DMS79 treated with DMSO at 0.1 percent for 48 hours (cell line): ENCODE measurements at places on chromosomes 2 and 18.

DNA sequence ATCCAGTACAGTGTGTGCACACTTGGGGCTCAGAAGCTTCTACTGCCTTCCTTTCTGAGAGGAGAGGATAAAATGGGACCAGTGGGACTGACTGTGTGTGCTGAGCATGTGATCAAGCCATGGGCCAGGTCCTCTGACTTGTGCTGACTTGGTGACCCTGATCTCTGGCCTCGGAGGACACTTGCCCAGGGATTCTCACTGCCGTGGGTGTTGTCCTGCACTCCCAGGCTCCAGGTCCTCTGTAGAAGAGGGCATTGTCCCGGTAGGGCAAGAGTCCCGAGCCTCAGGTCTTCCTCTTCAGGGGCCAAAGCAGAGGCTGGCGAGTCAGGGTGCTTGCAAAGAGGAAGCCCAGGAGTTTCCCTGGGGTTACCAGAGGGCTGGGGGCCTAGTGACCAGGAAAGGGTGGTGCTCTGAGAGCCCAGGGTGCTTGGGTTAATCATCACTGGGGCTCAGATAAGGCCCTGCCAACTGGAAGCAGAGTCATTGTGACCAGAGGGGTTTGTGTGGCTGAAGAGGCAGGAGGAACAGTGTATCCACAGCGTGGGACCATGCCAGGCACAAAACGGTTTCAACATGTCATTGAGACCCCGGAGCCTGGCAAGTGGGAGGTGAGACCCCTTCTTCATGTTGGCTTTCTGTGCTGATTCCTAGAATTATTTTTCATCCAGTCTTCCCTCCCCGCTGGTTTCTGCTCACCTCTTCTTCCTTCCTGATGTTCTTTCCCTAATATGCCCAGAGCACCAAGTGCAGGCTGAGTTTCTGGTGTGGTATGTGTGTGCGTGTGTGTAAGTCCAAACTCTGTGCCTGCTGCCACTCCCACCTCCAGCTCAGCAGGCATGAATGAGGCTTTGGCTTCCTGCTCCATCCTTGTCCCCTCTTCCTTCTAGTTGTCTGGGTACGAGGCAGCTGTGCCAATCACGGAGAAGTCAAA, at the start of gene GCKR:
TSS of gene GCKR (plus strand) at position 483 of the 931 bp plus-strand sequence. CDS start at position 549, 66 bp downstream.
- DNase-seq, result no peak

GRCh38 chr2:177363332-177363731, 29.2 kb upstream of the AGPS start:
- no peak for DNase-seq

- DNase-seq, result no peak
Measured at GRCh38 chr2:27281855-27282559, at the start of gene TRIM54. Gene TRIM54 (plus strand): TSS chr2:27282429. CDS start chr2:27282732, 303 bp downstream.

DNA sequence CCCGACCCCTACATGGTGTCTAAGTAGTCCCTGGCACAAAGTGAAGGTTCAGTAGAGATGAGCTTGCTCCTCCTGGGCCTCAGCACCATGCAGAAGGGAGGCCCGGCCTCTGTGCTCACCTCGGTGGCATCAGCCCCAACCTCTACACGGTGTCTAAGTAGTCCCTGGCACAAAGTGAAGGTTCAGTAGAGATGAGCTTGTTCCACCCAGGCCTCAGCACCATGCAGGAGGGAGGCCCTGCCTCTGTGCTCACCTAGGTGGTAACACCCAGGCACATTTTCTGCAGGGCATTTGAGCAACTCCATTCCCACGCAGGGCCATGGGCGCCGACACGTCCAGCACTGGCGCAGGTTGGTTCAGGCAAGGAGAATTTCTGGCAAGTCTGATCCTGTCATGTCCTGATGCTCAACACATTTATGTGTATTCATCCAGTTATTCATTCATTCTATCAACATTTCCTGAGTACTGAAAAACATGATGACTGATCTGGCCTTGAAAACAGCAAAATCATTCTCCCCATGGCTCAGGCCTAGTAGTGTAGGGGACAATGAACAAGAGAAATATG, 408.2 kb upstream of the MYT1L start:
- DNase-seq, result no peak

GRCh38 chr2:119323459-119323858, 43.2 kb downstream of the C2orf76 start:
- DNase-seq, result no peak

- no peak for DNase-seq
Measured at GRCh38 chr2:128589681-128590080, 271.0 kb upstream of the HS6ST1 start.

DNA sequence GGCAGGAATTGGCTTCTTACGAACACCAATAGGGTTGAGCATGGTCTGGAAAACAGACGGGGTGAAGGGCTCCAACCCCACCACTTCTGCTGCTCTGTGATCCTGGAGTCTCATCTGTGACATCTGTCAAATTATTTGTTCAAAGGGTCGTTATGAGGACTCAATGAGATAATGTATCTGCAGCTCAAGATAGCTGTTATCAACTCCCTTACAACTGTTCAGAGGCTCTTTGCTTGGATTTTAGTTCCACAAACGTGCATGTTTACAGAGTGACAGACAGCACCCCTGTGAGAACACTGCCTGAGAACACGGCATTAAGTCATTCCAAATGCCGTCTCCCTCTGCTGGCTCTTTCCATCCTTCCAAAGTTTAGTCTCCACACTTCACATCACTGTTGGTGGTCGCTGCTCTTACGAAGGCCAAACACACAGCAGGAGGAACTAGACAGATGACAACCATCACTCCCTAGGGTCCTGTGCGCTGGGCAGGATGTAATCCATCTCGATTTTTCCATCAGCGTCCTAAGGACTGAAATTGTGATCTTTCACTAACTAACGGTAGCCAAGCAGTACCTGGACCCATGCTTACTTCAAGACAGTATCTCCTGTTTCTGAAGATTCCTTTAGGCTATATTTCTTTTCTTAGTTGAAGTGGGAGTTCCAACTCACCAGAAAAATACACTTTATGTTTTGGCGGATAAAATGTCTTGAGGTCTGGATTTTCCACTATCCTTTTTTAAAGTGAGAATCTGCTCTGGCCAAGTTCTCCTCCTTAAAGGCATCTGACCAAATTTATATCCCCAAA, 220.3 kb downstream of the ANAPC1 start:
- no peak for DNase-seq

GRCh38 chr2:71830497-71831192, 317.0 kb downstream of the CYP26B1 start:
- no peak for DNase-seq

DNA sequence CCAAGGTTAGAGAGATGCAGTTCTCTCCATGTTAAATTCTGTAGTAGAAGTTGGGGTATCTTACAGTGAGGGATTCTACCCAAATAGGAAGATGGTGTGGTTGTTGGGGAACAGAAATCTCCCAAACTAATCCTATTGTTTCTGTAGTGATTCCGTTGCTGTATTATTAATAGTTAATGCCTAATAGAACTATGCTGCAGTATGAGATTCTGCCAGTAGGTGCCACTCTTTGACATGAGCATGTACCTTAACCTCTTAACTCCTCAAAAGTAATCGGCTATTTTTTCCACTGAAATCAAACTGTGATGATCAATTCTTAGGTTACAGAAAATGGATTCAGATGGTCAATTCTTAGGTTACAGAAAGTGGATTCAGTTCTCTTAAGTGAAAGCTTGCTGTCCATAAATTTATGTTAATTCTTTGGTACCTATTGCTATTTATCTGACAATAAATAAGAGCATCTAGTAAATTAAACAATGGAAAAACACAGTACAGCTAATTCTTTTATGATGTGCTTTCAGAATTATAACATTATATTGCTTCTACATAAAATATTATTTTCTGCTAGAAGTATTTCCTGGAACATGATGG, 97.9 kb upstream of the DLX2 start:
- DNase-seq, result no peak

- no peak for DNase-seq
Measured at GRCh38 chr2:160334028-160334741, 134.1 kb upstream of the ITGB6 start.

DNA sequence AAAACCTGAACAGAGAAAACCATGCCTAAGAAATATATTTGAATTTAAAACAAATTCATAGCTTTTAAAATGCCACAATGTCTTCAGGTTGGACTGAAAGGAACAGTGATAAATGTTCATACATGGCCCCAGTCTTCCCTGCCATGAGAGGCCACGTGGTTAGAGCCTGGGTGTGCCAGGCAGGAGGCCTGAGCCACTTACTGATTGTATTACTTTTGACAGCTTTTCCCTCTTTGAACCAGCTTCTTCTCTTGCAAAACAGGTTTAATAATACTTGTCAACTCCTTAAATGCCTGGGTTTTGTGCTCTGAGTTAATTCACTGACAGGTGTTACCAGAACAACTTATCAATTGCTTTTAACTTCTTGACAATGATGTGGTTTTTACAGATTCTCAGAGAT, 27.0 kb downstream of the RBKS start:
- peak; percentile 18 for DNase-seq

GRCh38 chr2:105739944-105740530, 4.7 kb upstream of the NCK2 start:
- DNase-seq, result no peak

GRCh38 chr18:71209944-71210343, 921.1 kb downstream of the SOCS6 start:
- DNase-seq, result no peak

- DNase-seq, result peak; percentile 92
Measured at GRCh38 chr2:24785671-24786321, 7.4 kb downstream of the PTRHD1 start.
